ENCODE measurements at places on chromosomes 16 and 17.

- no peak for DNase-seq
Measured at GRCh38 chr17:35236821-35237220, 6.1 kb upstream of the SLFN5 start.

DNA sequence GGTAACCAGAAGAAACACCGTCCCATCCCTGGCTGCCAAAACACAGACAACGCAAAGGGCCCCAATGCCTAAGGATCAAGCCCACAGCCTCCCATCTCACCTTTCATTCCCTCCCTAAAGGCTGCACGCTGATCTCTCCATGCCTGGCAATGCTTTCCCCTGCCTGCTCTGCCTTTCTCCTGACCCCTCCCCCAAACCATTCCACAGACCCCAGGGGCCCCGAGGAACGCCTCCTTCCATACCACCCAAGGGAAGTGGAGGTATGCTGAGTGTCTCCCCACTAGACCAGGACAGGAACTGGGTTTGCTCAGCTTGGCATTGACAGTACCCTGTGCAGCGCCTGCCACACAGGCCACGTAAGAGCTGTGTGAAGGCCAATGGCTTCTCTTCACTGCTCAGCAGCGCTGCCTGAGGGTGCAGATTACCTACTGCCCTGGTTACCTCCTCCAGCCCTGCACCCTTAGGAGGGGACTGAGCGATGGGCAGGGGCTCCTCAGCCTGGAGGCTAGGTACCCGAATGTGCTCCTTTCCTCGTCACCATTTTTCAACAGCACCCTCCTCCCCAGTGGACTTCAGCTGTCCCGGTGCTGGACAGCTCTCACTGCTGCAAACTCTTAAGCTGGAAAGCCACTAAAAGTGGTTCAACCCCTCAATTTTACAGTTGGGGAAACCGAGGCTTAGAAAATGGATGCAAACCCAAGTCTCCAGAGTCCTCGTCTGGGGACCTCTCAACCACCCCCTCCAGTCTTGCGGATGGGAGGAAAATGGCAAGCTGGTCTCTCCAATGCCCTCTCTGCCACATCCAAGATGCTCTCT is 45.0 kb downstream of the SRCIN1 start:
- no peak for DNase-seq

GRCh38 chr16:84528322-84528721 is 23.9 kb upstream of the MEAK7 start:
- no peak for DNase-seq

DNA sequence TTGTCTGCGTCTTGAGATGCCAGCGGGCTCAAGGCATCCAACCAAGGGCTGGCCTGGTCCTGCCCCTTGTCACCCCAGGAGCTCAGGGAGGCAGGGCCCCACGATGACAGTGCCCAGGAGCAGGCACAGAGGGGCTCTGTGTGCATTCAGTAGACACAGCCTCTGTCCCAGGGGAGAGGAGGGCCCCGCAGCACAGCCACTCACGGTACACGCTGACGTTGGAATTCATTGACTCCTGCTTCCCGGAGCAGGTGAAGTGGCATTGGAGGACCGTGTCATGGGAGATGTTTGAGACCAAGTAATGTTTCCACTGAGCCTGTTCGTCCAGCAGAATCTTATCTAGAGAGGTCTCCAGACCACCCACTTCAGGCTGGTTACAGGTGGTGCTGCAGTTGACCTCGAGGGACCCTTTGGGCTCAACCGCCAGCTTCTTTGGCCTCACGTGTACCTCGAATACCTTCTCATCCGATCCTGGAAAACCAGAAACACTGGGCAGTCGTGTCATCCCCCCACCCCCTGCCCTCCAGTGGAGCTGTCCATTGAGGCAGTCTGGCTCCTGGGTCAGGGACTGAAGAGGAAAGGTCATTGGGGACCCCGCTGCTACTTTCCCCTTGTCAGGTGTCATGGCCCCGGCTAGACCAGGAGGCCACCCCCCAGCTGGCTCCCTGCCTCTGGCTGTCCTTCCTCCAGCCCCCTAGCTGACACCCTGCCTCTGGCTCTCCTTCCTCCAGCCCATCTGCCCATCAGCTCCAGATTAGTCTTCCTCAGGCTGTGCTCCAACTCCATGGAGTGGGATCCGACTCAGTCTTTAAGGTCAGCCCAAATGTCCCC is 7.0 kb downstream of the PRR29 start:
- DNase-seq, result no peak

DNA sequence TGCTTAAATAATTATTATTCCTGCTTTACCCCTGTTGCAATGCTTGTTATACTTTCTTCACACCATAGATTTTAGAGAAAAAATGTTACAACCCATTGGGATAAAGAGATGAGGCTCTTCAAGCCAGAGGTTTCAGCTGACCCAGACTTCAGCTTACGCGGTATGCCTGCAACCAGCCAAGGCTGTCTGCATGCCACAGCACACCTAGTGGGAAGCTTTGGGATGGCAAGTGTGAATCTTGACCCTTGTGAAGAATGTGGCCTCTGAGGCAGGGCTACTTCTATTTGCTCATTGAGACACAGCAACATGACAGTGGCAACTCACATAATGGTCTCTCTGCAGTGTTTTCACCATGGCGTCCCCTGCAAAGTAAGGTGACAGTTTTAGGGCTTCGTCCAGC is 193.9 kb upstream of the PIRT start:
- DNase-seq, result no peak

GRCh38 chr17:71765437-71765836 is 355.4 kb upstream of the SOX9 start:
- no peak for DNase-seq

GRCh38 chr16:14449334-14449733 is 180.7 kb downstream of the PARN start:
- DNase-seq, result no peak

DNA sequence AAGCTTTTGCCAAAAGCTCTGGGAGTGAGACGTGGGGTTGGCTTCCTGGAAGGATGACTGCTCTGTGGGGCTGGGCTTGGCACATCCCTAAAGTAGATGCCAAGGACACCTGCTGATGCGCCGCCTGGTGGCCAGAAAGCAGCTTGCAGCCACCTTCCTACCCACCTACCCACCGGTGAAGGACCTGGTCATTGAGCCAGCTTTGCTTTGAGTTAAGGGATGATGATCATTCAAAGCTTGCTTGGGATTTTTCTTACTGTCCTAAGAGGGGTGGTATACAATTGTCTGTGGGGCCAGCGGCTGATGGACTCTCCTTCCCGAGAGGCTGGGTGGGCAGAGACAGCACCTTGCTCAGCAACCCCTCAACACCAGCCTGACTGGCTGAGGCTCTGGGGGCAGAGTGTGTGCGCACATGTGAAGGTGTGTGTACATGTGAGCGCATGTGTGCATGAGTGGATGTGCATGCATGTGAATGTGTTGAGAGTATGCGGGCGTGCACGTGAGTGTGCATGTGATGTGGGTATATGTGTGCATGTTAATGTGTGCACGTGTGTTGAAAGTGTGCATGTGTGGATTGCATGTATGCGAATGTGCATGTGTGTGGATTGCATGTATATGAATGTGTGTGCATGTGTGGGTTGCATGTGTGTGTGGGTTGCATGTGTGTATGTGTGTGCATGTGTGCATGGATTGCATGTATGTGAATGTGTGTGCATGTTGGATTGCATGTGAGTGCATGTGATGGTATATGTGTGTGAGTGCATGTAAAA is 18.6 kb downstream of the C1QTNF1 start:
- peak; percentile 55 for DNase-seq

- DNase-seq, result no peak
Measured at GRCh38 chr17:13753154-13753553, 151.4 kb upstream of the HS3ST3A1 start.

DNA sequence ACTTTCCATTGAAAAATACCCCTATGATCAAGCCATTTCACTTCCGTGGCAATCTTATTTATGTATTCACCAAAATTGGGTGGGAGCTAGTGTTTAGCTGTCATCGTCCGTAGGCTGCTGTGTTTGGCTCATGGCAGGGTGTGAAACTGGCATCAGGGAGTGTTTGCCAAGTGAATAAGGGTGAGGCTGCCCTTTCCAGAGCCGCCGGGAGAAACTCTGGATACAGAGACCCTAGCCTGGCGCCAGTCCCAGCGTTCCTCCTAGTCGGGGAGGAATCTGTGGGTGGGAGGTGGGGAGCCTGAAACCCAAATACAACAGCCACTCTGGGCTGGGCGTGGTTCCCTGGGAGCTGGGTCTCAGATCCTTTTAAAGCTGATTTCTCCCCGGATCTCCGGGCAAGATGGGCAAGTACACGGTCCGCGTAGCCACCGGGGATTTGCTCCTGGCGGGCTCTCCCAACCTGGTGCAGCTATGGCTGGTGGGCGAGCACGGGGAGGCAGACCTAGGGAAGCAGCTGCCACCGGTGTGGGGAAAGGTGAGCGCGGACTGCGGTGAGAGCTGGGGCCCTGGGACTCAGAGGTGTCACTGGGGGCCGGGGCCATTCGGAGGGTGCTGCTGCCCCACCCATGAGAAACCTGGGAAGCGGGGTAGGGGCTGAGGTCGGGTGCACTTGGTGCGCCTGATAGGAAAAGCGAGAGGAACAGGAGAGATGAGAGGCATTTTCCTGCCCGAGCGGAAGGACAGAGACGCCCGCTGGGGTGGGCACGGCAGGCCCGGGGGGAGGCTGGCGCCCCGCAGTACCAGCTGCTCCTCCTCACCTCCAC is 62.1 kb upstream of the TEKT1 start:
- DNase-seq, result no peak

GRCh38 chr17:45946841-45947256 is 52.2 kb upstream of the STH start:
- DNase-seq, result no peak

- DNase-seq, result no peak
Measured at GRCh38 chr16:77679901-77680300, 42.4 kb upstream of the NUDT7 start.

DNA sequence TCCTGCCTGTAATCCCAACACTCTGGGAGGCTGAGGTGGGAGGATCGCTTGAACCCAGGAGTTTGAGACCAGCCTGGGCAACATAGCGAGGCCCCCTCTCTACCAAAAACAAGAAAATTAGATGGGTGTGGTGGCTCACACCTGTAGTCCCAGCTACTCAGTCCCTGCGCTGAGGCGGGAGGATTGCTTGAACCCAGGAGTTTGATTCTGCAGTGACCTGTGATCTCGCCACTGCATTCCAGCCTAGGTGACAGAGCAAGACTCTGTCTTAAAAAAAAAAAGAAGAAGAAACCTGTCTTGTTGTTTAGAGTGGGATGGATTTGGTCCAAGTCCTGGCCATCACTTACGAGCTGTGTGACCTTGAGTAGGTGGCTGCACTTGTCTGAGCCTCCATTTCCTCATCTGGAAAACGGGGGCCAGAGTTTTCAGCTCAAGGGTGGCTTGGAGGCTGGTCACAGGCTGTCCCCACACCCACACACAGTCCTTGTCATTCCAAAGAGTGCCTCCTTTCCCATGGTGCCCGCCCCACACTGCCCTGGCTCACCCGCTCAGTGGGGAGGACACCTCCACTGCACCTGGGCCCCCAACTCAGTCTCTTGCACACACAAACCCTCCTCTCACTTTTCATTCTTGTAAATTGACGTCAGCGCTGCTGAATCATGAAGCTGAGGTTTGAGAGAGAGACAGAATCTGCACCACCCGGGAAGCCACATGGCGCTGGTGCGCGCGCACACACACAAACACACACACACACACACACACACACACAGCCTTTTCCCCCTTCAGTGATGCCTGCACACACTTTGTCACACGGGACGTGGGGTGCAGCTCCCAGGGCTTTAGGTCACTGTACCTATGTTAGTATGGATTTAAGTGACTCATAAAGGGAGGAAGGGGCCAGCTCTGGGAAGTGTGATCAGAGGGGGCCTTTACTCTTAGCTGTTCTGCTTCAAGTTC is 4.2 kb downstream of the SOCS1 start:
- DNase-seq, result no peak

GRCh38 chr17:45316434-45317110 is at the start of gene MAP3K14:
MAP3K14 (minus strand) TSS chr17:45317020; CDS start chr17:45290745, 26,275 bp downstream.
- DNase-seq, result peak; percentile 21

DNA sequence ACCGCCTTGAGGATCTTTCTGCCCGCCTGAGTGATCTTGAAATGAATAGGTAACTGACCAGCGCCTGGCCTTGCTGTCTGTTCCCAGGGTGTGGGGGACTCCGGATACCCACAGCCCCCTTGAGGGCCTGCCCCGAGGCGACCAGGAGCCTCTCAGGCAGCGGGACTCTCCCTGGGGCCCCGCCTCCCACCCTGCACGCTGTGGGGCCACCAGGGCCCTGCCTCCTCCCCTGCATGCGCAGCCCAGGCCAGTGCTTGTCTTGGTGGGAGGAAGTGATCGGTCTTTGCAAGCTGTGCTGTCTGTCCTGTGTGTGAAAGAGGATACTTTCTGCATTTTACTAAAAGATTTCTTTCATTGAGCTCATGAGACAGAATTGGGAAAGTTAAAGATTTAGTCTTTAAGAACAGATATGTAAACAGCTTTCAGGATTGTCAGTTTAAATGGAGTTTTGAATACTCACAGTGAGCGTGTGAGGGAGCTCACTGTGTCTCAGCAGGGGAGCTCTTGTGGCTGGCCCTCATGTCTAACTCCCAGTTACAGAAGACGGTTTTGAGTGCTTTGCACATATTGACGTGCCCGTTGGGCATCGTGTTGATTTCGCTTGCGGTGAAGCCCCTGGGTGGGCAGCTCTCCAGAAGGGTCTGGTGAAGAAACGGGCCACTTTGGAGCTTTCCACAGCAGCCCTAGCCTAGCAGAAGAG is 36.1 kb upstream of the CAPN15 start:
- no peak for DNase-seq

GRCh38 chr17:39156491-39156890 is 5.1 kb upstream of the PLXDC1 start:
- no peak for DNase-seq

DNA sequence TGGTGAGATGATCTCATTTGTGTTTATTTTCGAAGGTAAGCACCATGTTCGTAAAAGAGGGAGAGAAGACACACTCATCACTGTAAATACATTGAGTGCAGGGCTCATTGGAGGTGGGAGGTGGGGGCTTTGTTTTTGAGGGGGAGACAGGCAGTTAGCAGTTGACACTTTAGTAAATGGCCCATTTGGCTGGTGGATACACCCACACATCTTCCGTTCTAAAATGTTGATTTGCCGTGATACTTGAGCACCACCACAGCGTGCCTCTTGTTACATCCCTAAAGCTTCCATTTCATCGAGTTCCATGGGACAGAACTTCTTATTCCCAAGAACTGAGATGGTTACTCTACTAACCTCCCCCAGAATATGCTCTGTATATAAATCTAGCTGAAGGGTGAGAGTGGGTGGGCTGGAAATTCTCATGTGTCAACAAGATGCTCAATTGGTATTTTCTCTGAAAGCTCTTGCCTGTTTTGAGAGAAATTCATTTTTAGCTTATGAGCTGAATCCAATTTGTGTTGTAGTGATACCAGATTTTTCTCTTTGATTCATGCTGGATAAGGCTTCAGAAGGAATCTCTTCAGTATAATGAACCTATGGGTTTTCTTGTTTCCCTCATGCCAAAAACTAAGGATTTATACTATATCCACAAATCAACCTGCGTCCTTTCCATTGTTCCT is 314.3 kb downstream of the RBFOX1 start:
- DNase-seq, result no peak

GRCh38 chr17:16273499-16273898 is 56.5 kb downstream of the PIGL start:
- DNase-seq, result no peak

GRCh38 chr16:30004811-30005242 is 6.0 kb downstream of the DOC2A start:
- DNase-seq, result no peak

All from stimulated activated CD4-positive, alpha-beta T cell treated with anti-CD3 and anti-CD28 coated beads, Interleukin-1b, Interleukin-23, amount 100 ng/mL, for 24 hours (primary cell).